Activated CD4-positive, alpha-beta T cell treated with anti-CD3 and anti-CD28 coated beads for 36 hours (primary cell): ENCODE measurements at places on chromosomes 11 and 22.

DNA sequence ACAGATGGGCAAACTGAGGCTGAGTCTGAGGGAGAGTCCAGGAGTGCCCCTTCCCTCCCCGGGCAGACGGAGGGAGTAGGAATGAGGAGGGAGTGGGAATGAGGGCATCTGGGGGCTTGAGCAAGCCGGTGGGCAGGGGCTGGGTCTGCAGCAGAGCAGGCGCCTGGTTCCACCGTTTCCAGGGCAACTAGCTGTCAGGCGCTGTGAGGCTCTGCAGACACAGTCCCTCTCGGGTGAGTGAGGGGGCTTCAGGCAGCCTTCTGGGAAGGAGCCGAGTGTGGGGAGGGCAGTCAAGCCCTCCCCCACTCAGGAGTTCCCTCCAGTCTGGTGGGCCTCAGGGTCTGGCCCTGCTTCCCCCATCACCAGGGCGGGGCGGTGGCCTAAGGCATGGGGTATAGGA, 19.0 kb downstream of the TMEM258 start:
- DNase-seq = no peak

- DNase-seq = peak; percentile 49
Measured at GRCh38 chr11:128695539-128696221, 1.8 kb downstream of the FLI1 start.

GRCh38 chr22:32785321-32786026, 16.0 kb upstream of the TIMP3 start:
- no peak for DNase-seq

- no peak for DNase-seq
Measured at GRCh38 chr11:125662689-125663088, 18.0 kb downstream of the ACRV1 start.

DNA sequence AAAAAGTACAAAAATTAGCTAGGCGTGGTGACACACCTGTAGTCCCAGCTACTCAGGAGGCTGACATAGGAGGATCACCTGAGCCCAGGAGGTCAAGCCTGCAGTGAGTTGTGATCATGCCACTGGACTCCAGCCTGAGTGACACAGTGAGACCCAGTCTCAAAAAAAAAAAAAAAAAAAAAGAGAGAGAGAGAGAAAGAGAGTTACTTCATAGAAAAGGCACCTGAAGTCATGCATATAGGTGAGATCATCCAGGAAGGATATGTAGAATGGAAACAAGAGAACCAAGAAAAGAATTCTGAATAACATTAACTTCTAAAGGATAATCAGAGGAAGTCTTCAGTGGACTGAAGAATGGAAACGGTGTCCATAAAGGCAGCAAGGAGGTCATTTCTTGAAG, 106.8 kb downstream of the STK33 start:
- no peak for DNase-seq

- no peak for DNase-seq
Measured at GRCh38 chr11:134098566-134099184, 29.8 kb downstream of the JAM3 start.

DNA sequence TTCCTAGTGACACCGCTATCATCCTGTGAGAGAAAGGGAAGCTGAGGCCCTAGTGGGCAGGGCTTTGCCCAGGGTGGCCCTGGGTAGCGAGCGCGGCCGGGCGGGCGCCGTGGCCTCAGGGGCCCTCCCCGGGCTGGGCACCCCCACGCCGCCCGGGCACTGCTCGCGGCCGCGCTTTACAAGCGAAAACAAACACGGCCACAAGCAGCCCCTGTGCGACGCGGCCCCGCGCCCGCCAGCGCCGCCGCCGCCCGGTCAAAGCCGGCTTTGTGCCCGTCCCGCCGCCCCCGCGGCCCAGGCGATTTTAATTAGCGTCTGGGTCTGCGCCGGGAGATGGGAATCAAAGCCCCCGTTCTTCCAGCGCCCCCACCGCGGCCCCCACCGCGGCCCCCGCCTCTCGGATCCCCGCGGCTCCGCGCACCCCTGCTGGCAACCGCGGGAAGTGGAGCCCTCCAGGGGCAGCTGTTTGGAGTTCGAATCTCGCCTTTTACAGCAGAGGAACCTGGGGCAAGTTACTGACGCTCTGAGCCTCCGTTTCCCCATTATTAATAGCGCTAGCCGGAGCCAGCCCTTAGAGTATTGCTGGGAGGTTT, 47.9 kb downstream of the CHRDL2 start:
- peak; percentile 29 for DNase-seq

GRCh38 chr11:11069841-11070835, 212.3 kb upstream of the ZBED5 start:
- no peak for DNase-seq

GRCh38 chr11:102256251-102256650, 61.0 kb upstream of the BIRC3 start:
- DNase-seq = no peak

DNA sequence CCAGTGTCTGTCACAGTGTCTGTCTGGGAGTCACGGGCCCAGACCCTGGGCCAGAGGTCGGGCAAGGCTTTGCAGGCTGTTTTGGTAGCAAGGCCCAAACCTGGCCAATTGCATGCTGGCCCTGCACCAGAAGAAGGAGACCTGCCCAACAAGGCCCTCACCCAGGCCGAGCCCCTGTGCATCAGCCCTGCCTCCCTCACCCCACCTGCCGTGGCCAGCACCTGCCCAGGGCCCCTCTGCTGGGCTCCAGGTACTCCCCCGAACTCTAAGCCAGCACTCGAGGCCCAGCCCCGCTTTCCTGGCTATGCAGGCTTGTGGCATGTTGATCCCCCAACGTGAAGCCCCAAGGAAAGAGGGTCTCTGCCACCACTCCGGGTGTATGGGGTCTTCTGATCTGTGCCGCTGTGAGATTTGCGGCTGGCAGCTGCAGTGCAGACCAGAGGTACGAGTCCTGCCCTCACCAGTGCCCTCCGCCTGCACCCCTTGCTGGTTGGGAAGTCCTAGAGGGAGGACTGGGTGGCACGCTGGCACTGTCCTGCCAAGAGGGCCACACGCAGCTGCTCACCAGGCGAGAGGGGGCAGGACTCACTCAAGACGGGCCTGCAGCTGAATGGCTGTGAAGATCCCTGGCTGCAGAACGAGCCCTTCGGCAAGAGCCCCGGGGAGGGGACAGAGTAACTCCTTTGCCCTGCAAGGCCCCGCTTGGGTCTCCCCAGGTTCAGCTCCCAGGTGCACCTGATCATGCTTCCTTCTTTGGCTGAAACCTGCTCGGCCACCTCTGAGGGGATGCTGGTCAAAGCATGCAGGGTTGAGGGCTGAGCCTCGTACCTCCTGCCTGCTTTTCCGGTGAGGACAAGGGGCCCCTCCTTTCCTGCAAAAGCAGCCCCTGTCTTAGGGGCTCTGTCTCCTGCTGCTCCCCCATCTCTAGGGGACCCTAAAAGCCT, 6.7 kb upstream of the SEPTIN5 start:
- no peak for DNase-seq

- no peak for DNase-seq
Measured at GRCh38 chr11:89205378-89205777, 27.7 kb downstream of the TYR start.

DNA sequence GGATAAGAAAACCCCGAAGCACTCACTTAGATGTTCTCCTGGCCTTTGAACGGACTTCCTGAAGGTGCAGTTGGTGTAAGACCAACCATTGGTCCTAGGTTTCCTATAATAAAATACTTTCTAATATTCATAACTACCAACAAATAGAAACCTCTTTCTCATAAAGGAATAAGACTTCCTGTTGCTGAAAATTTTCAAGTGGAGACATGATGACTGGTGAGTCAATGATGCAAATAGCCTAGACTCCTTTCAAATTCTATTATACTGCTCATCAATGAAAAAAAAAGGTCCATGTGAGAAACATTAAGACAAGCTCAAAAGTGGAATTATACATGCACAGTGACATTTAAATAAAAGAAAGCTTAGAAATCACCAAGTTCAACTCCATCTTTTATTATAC, 862.8 kb downstream of the FAM181B start:
- DNase-seq = no peak

DNA sequence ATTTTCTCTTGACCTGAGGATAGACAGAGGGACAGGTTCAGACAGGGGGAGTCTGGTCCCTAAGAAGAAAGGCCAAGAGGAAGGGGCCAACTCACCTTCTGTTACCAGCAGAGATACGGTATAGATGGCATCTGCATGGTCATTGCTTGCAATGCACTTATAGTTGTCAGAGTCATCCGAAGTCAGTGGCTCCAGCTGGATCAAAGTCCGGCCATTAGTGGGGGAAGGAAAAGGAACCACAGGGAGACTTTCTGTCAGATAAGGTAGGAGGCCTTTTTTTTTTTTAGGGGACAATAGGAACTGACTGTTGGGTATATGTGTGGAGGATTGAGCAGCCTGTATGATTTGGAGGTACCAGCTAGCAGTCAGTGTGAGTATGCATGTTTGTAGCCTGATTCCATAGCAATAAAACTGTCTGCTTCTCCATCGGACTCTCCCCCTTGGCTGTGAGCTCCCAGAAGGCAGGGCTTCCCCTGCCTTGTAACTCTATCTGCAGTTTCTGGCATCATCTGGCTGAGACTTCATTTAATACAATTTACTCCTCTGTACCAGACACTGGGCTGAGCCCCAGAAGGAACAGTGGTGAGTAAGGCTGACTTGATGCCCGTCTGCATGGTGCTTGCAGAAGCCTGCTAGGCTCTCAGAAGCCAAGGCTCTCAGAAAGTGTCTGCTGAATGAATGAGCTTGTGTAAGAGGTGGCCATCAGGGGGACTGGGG, 5.7 kb downstream of the IGSF22 start:
- no peak for DNase-seq

GRCh38 chr11:110294509-110294908, 1.9 kb downstream of the RDX start:
- no peak for DNase-seq

DNA sequence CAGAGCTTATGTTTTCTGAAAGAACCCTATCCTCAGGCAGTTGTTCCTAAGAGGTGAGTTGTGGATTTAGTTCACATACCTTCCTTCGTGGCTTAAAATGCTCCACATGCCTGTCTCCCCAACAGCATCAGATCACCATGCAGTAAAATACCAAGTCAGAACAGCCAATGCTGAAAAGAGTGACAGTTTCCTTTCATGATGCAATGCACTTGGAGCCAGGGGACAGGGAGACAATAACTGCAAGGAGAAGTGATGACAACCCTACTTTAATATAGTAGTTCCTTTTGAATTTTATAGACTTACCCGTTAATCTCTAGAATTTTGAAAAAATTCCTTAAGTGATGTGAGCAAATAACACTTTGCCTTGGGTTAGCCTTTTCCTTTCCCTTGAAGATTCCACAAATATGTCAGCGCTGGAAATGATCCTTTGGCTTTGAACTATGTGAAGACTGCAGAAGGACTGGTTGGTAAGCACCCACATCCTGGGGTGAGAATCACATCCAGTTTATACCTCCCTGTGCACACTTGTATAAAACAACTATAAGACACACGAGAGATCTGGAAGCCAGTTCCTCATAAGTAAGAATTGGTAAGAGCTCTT, 71.2 kb downstream of the PIWIL4 start:
- DNase-seq = no peak

- DNase-seq = no peak
Measured at GRCh38 chr22:27810609-27811151, 9.1 kb upstream of the MN1 start.

DNA sequence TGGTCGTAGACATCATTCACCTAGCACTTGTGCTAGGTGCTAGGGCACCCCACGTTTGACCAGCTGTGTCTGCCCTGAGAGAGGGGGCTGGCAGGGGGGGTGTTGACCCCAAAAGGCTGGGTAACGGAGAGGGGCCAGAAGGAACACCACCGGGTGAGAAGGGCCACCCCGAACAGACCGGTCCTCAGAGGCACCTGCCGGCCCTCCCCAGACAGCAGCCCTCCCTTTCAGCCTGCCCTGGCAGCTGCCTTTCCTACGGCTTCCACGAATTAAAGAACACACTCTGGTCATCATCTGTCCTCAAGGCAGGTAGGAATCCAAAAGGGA, 977 bp upstream of the KCNJ5 start:
- DNase-seq = no peak

DNA sequence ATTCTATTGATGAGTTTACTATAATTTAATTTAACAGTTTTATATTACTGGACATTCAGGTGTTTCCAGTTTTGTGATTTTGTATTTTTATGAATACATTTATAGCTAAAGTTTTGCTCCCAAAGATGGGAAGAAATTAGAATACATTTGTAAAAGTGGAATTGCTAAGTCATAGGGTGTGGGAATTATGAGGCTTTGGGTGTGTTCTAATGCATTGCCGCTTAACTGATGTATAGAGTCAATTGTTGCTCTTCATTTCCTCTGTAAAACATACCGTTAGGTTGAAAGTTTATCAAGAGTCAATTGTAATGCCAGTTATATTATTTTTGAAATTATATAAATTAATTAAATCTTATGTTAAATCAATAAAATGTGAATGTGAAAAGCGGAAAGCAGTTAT, 16.2 kb downstream of the PAAF1 start:
- DNase-seq = no peak

- DNase-seq = no peak
Measured at GRCh38 chr22:23841736-23842445, 3.1 kb upstream of the DERL3 start.

GRCh38 chr11:2305788-2306451, 4.1 kb downstream of the TSPAN32 start:
- DNase-seq = peak; percentile 46

- no peak for DNase-seq
Measured at GRCh38 chr11:120182372-120182771, 28.5 kb upstream of the OAF start.

DNA sequence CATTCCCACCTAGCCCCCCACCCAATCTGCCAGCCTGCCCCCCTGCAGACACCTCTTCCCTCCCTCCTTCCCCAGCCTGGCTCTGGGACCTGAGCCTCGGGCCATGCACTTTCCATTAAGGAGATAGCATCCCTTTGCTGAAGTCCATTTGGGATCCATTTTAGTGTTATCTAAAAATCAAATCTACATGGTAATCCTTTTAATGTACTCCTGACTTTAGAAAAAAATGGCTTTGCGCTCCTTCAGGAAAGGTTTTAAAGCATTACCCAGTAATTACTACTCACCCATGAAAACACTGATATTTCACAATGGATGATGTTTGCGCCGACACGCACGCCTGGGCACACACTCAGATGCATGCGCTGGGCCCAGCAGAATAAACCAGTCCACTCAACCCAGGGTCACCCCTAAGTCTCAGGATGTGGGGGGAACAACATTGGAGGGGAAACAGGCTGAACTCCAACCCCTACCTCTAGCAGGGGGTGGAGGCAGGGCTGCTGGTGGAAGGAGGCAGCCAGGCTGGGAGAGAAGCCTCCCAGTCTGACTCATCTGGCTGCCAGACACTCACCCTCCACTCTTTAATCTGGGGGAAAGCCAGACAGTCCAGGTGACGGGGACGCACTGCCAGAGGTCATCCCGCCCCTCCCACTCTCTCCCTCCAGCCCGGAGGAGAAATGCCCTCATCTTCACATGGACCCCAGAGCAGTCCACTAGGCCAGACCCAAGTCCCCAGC, 29.8 kb downstream of the LMO1 start:
- DNase-seq = no peak

DNA sequence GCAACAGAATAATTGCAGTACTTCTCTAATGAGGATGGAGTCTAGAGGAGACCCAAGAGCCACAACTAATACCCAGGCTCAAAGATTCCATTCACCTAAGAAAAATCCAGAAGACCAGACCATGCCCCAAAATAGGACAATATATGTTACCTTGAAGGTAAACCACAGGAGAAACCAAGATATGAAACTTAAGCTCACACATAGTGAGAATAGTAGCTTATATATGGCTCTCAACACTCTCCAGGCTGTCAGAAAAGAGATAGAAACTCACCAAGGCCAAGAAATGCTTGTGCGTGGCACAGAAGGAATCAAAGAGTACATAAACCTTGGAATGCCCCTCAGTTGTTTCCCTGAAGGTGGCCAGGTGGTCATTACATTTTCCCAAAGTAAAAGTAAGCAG, 9.1 kb downstream of the FAM111A start:
- DNase-seq = no peak
